ENCODE measurements at places on chromosomes 6 and 20.

GRCh38 chr6:85115876-85116275 is 334.0 kb upstream of the NT5E start:
- H3K4me3 ChIP-seq = no peak overlapping the region
- H3K36me3 ChIP-seq = no peaks in the 10 kb centered on the region
- H3K4me1 ChIP-seq = no peaks in the 10 kb centered on the region
- DNase-seq = no peak
- H3K27ac ChIP-seq = no peak overlapping the region

GRCh38 chr6:148884461-148884860 is 137.6 kb downstream of the UST start:
- no peaks in the 10 kb centered on the region for H3K27me3 ChIP-seq
- H3K4me1 ChIP-seq = peaks cover 5% of the 10 kb centered on the region
- H3K4me3 ChIP-seq = no peak overlapping the region
- no peak for DNase-seq
- H3K27ac ChIP-seq = no peak overlapping the region

DNA sequence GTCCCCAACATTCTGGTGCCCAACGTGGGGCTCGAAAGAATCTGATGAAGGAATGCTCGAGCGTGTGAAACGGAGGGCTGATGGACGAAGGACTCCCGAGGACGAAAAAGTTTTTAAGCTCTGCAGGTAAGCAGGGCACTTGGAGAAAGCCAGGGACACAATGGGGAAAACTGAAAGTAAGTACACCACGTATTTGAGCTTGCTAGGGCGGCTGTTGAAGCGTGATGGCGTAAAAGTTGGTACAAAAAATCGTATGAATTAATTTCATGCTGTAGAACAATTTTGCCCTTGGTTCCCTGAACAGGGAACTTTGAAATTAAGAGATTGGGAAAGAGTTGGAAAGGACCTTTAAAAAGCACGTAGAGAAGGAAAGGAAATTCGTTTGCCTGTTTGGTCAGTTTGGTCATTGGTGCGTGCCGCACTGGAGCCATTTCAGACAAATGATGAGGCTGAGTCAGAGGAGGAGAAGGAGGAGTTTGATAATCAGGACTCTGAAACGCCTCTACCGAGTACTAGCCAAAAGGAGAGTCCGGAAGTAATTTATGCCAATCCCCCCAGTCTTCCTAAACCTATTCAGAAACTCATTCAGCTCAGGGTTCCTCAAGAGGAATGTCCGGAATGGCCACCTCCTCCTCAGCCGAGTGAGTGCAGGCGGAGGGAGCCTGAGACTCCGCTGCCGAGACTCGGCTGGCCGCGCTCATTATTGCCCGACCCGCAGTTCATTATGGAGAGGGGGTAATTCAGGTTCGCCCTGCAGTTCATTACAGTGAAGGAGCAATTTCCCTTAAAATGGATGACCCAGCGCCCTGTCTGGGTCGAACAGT is 59.2 kb upstream of the PRSS16 start:
- DNase-seq = peak; percentile 77
- no peaks in the 10 kb centered on the region for H3K36me3 ChIP-seq
- H3K4me3 ChIP-seq = peak overlapping the region; percentile 94
- H3K27ac ChIP-seq = peak overlapping the region; percentile 68

DNA sequence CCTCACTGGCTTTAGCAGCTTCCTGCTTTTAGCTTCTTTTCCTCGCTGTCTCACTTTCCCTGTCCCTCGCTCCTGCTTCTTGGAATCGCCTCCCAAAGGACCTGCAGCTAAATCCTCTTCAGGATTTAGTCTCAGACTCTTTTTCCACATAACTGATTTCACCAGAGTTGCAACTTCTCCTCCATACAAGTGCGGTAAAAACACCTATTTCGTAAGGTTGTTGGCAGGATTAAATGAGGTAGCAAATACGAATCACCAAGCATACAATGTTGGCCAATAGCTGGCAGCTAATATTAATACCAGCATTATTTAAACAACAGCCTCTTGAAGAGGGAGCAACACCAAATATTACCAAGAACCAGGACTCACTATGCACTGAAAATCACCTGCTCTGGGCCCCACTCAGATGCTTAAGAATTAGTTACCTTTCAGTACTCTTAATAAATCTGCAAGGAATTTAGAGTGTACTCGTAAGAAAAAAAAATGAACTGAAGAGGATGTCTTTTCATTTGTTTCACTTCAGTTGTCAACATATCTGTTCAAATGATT is 123.0 kb downstream of the DTNBP1 start:
- DNase-seq = no peak
- H3K27ac ChIP-seq = no peak overlapping the region
- H3K4me1 ChIP-seq = no peaks in the 10 kb centered on the region
- no peaks in the 10 kb centered on the region for H3K36me3 ChIP-seq
- no peaks in the 10 kb centered on the region for H3K27me3 ChIP-seq

DNA sequence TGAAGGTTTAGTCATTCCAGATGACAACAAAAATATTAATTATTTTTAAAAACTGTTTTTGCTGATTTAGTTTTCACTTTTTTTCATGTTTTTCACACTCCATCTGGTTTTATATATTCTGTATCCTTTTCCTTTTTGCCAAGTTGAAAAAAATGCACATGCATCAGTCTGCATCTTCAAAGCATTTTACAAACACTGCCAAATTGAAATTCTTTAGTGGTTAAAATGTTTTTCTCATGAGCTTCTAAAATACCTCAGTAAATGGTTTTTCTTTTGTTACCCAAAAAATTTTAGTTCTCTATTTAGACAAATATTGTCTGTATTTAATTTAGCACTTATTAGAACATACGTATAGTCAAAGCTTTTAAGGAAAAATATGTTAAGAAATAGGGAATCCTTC is 386.9 kb upstream of the HSF2 start:
- no peak for DNase-seq
- no peak overlapping the region for H3K4me3 ChIP-seq
- H3K27me3 ChIP-seq = no peaks in the 10 kb centered on the region

GRCh38 chr6:131226459-131227157 is 91.3 kb downstream of the AKAP7 start:
- H3K36me3 ChIP-seq = no peaks in the 10 kb centered on the region
- no peak overlapping the region for H3K4me3 ChIP-seq
- no peaks in the 10 kb centered on the region for H3K4me1 ChIP-seq
- DNase-seq = no peak
- no peaks in the 10 kb centered on the region for H3K27me3 ChIP-seq

Data from fibroblast of lung (primary cell).